Hematopoietic multipotent progenitor cell treated with erythropoietin and hydrocortisone succinate and interleukin-3 and kit ligand, for 15 days (in vitro differentiated cells): ENCODE measurements at places on chromosomes 16 and 17.

DNA sequence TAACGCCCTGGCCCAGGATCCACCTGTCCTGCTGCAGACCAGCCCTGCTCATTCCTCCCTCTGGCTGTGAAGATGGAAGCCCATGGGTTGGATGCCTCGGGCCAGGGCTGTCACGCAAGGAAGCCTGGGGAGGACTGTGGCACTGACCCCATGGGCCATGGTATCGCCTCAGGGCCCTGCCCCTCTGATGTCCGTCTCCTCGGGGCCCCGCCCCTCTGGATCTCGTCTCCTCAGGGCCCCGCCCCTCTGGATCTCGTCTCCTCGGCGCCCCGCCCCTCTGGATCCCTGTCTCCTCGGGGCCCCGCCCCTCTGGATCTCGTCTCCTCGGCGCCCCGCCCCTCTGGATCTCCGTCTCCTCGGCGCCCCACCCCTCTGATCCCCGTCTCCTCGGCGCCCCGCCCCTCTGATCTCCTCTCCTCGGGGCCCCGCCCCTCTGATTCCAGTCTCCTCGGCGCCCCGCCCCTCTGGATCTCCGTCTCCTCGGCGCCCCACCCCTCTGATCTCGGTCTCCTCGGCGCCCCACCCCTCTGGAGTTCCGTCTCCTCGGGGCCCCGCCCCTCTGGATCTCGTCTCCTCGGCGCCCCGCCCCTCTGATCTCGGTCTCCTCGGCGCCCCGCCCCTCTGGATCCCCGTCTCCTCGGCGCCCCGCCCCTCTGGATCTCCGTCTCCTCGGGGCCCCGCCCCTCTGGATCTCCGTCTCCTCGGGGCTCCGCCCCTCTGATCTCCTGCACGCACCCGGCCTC is 24.0 kb downstream of the METRNL start:
- DNase-seq = no peak

DNA sequence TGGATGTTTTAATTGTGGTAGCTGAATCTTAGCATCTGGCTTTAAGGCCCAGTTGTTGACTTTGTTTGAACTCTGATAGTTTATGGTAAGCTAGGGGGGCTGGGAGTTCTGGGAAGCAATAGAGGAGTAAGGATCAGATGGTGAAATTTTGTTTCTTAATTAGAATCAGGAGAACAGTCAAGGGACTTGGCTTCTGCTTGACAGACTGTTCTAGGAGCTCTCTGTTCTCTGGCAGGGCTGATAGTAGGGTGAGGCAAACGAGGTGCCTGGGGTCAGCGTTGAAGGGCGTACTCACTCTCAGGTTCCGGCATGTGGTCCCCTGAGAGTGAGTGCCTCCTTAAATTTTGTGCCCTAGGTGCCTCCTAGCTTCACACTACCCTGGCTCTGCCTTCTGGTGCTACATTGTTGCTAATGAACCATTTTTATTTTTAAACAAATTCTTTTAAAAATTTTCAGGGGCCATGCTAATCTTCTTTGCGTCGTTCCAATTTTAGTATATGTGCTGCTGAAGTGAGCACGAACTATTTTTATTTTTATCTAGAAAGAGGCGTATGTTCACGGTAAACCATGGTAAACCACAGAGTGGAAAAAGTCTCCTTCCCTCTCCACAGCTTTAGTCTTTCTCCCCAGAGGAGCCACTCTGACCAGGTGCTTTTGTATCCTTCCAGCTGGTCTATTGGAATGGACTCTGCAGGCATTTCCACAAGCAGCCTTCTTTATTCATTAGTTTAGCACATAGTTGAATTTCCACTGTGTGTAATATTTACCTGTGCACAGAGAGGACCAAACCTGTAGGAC is 19.7 kb downstream of the SLC7A6 start:
- DNase-seq = no peak

DNA sequence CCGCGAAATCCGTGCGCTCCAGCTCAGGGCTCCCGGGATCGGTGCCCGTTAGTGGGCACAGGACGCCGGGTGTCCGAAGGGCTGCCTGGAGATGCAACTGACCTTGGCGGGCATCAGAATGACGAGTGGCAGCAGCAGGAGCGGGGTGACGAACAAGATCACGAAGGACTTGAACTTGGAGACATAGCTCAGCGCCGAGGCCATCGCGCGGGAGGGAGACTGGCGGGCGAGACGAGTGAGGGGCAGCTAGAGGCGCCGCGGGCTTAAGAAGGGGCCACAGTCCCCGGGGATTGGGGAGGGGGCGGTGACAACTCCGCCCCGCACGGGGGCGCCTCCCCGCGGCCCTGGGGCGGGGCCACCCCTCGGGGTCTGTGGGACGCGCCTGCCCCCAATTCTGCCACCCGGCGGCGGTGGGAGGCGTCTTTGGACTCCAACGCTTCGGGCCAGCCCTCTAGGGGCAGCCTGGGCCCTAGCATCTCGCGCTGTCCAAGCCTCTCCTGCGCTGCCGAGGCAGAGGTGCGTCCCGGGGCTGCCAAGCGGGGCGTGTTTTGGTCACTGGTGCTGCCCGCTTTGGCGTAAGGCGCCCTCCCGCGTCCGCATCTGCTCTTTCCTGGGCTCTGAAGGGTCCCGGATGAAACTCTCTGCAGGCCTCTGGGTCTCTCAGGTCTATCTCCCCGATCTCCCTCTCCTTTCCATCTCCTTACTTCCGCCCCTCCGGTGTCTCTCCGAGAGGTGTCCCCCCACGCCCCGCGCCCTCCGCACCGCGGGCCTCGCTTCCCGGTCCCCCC is at the start of gene SLC13A5:
TSS of gene SLC13A5 (minus strand) at position 240 of the 788 bp plus-strand sequence. CDS start at position 204, 36 bp downstream.
- DNase-seq = no peak

DNA sequence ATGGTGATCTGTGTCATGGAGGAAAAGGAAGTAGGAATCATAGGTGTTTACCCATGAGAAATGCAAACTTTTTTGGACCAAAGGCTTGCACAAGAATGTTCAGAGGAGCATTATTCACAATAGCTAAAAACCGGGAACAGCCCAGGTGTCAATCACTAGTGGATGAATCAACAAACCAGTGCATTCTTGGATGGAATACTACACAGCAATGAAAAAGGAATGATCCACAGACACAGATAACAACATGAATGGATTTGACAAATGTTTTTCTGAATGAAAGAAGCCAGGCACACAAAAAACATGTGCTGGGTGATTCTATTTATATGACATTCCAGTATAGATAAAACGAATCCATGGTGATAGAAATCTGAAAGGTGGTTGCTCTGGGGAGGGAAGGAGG is 36.0 kb downstream of the WSCD1 start:
- DNase-seq = no peak
